SW 1271 (cell line): ENCODE measurements at places on chromosomes 7 and 10.

DNA sequence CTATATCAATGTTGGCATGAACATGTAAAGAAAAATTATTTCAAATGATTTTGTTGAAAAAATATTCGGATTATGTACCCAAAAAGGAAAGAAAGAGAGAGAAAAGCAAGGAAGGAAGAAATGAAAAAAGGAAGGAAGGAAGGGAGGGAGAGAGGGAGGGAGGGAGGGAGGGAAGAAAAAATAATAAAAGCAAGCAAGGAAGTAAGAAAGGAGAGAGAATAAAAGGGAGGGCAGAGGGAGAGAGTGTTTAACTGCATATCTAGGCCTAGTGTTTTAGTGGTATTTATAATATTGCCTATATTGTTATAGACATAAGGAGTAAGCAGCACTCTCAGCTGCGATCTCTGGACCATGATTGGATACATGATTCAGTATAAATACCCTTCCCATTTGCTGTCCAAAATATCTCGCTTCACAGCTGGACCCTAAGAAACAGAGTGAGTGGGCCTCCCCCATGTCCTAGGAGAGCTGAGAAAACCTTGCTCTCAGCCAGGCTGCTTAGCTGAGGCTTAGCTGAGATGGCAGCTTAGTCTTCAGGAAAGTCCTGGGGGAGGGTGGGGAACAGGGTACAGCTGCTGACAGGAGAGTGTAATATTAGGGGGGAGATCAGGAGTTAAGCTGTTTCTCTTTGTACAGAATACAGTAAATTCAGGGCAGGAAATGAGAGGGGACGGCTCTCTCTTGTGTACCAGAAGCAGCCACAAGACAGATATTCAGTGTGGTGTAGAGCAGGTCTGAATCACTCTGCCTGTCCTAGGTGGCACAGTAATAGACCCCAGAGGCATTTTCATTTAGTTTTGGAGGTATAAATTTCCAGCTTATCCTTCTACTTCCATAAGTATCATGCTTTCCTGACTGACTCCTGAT lies 66.8 kb upstream of the TARP start:
- DNase-seq, result no peak

GRCh38 chr10:1674501-1674900 lies 62.8 kb downstream of the ADARB2 start:
- no peak for DNase-seq

GRCh38 chr7:40470091-40470592 lies 335.3 kb downstream of the SUGCT start:
- DNase-seq, result no peak

- no peak for DNase-seq
These were observed 36.9 kb upstream of the CDHR3 start for GRCh38 chr7:105926131-105926530.

- no peak for DNase-seq
These were observed at the start of gene GPR22 for GRCh38 chr7:107469929-107470328. TSS of gene GPR22 (plus strand) at chr7:107470057. CDS start at chr7:107474061, 4,004 bp downstream.

GRCh38 chr7:16851829-16852228 lies 30.0 kb downstream of the AGR3 start:
- no peak for DNase-seq

GRCh38 chr7:123594813-123595241 lies 6.8 kb upstream of the ASB15 start:
- no peak for DNase-seq

DNA sequence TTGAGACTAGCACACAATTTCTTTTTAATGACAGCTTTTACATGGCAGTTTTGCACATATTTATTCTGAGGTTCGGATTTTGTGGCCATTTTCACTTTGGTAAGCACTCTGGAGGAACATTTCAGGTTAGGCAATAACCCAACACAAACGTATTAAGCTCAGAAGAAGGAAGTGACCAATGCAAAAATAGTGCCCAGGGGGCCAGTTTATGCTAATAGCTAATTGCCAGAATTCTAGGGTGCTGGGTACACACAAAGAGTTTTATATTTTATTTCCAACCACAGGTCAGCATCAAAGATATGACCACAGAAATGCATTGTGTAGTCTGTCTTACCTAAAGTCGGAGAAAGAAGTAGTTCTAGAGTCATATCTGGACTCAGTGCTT lies 8.4 kb upstream of the AGR2 start:
- no peak for DNase-seq

DNA sequence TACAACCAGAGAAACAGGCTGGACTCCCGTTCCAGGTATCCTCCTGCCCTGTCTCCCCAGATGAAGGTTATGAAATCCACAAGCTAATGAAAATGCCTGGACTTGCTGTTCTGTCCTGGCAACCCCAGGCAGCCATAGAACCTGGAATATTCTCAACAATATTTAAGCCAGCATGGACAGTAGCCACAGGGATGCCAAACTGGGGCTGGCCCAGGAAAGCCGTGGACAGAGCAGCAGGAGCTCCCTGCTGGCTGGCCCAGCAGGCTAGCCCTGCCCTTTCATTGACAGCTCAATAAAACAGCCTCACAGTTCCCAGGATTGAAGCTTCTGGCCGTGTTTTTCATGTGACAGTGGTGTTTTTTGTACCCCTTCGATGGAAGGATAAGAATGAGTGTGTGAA lies 230.6 kb downstream of the BMPER start:
- no peak for DNase-seq

DNA sequence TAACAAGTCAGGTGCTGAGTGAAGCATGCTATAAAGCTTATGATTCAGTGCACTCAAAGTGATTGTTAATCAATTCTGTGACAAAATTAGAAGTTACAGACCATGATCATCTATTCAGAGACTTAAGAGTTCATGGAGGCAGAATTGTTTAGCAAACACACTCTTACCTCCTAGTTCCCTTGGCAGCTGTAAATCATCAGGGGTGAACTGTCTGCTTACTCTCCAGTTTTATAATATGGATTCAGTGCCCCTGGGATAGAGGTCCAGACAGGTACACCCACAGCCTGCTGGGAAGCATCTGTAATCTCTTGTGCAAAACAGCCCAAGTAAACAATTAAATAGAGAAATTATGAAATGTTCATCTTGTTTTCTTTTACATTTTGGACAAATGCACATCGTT lies 835.0 kb upstream of the COBL start:
- DNase-seq, result no peak
